ENCODE measurements at places on chromosomes 12 and 14.
A peak's percentile ranks its signal among the peaks of the same experiment; 100 is the strongest.

DNA sequence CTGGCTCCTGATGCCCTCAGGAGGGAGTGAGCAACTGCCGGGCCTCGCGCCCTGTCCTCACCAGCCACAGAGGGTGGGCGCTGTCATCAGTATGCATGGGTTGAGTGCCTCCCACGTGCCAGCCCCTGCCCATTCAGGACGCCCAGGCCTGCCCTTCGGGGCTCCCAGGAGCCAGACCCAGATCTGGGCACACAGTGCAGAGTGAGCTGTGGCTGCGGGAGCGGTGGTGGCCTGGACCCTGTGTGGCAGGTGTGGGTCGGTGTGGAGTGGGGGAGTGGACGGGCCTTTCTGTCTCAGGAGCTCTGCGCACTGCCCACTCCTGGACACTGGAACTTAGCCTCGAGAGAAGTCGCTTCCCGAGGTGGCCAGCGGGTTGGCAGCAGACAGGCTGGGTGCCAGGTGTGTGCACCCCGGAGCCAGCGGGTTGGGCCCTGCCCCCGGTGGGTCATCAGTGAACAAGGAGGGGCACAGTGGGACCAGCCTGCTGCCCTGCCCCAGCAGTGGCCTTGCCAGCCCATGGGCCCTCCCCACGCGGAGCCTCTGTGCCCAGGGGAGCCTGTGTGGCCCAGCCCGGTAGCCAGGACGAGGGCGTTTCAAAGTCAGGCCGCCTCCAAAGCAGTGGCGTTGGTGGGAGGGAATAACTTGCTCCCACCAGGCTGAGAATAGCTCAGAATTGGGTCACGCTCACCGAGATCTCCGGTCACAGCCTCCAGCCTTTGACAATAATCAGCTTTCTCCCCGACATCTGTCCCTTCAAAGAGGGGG lies 9.5 kb downstream of the TRMT61A start:
- DNase-seq = no peak

DNA sequence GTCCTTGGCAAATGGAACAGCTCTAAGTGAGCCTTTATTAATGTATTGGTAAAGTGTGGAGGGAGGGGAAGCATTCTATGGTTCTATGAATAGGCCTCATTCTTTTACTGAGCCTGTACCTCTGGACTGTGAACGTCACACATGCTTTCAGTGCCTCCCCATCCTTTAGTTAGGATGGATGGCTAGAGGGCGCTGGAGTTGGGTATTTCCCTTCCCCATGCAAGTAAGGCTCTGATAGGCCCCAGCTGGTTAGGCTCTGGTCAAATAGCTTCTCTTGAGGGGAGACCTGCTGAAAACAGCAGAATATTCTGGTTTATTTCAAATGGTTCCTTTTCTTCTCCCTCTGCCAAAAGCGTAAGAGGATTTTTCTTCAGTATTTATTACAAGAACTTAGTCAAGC lies 860.9 kb upstream of the MDGA2 start:
- no peak for DNase-seq

- DNase-seq = no peak
Observed at GRCh38 chr14:84749191-84749955, 780.6 kb upstream of the FLRT2 start.

- no peak for DNase-seq
Observed at GRCh38 chr14:86530457-86530856, 1000.5 kb downstream of the FLRT2 start.

GRCh38 chr12:75564852-75565251 lies 53.4 kb upstream of the KRR1 start:
- DNase-seq = no peak

- DNase-seq = no peak
Observed at GRCh38 chr14:92744198-92744597, 4.2 kb downstream of the LGMN start.

DNA sequence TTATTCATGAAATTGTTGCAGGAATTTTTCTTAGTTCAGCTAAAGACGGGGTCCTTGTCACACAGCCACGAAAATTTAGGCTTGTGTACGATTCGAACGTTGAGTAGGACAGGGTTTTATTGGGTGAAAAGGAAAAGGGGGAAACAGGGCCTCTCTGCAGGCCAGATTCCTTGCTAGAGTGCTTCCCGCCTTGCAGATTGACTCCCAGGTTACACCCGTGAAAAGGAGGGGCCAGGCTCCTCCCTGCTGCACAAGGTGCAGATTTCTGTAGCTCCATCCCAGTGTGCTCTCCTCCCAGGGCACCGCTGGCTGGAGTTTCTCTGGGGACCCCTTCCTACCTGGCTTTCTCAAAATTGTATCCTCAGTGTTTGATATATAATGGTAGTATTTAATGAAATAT lies 221.5 kb downstream of the ERC1 start:
- no peak for DNase-seq

- DNase-seq = no peak
Observed at GRCh38 chr12:122106843-122107242, 28.3 kb downstream of the MLXIP start.

- DNase-seq = peak; percentile 46
Observed at GRCh38 chr14:89607453-89607852, 190.4 kb upstream of the FOXN3 start.

DNA sequence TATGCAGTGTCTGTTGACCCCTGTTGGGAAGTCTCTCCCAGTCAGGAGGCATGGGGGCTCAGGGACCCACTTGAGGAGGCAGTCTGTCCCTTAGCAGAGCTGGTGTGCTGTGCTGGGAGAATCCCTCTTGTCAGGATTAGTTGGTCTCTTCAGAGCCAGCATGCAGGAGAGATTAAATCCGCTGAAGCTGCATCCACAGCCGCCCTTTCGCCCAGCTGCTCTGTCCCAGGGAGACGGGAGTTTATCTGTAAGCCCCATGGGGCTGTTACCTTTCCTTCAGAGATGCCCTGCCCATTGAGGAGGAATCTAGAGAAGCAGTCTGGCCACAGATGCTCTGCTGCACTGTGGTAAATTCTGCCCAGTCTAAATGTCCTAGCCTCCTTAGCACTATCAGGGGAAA lies 13.1 kb upstream of the KLRC1 start:
- no peak for DNase-seq

DNA sequence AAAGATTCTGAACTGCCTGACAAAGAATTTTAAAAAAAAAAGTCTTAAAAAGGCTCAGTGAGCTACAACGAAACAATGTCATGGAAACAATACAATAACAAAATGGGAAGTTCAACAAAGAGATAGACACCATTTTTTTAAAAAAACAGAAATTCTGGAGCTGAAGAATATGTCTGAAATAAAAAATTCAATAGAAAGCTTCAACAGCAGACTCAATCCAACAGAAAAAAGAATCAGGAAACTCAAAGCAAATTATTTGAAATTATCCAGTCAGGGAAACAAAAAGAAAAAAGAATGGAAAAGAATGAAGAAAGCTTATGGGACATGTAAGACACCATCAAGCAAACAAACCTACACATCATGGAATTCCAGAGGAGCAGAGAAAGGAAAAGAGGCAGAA lies 118.5 kb upstream of the LGR5 start:
- DNase-seq = no peak

DNA sequence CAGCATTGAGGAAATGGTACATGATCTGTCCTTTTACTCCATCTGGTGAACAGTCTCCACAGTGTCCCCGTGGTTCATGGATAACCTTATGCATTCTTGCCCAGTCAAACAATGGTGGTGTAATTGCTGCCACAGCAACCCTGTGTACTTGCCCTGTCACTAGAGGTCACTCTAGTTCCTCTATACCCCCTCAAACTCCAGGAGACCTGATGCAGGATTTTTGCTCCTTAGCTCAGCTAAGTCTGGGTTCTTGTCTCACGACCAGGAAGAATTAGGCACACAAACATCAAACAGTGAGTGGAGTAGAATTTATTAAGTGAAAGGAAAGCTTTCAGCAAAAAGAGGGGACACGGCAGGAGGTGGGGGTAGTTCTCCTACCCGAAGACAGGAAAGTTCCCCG lies 24.7 kb upstream of the EEA1 start:
- DNase-seq = no peak

- no peak for DNase-seq
Observed at GRCh38 chr14:38517426-38517825, 261.5 kb upstream of the CLEC14A start.

DNA sequence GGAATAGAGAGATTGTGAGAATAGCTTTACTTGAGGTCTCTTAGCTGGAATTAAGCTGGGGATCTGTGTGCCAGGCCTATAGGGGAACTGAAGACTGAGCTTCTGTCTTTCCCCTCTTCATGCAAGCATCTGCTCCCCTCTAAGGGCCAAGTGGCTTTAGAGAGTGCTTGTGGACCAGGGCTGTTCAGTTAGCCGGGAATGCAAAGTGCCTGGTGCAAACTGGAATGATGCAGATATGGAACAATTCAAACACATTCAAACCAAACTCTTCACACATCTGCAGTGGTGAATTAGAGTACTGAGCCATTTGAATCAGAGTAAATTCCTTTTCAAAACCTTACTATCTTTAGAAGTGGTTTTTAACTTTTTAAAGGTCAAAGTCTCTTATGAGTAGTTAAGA lies 99.0 kb downstream of the LIN7A start:
- no peak for DNase-seq

DNA sequence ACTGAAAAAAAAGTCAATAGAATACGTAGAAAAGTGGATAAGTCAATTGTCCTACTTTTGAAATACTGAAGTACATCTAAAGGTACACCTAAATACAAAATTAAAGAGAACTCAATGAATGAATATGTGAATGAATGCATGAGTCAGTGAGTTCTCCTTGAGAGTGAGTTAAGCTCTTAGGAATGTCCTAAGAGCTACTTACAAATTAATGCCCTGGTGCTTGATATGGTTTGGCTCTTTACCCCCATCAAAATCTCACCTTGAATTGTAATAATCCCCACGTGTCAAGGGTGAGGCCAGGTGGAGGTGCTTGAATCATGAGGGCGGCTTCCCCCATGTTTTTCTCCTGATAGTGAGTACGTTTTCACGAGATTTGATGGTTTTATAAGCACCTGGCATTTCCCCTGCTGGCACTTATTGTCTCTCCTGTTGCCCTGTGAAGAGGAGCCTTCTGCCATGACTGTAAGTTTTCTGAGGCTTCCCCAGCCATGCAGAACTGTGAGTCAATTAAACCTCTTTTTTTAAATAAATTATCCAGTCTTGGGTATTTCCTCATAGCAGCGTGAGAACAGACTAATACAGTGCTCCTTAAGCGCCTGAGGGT lies 192.2 kb upstream of the ARHGAP5 start:
- no peak for DNase-seq

- peak; percentile 56 for DNase-seq
Observed at GRCh38 chr14:20624495-20625070, 16.9 kb downstream of the OR6S1 start.

DNA sequence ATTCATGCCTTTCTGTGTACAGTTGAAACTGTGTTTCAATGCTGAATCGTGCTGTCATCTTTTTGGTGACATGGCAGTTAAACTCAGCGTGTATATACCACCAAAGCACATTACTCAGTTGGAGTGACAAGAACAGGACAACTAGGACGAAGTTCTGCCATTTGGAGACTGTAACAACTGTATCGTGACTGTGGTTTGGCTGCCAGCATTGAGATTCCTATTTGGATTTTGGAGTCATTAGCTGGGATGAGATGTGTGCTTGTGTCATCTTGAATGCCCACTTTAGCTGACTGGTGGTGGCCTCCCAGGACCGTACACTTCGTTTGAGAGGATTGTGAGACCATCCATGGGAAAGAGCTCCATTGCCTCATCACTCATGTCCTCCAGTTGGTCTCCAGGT lies 42.9 kb downstream of the FBXL14 start:
- DNase-seq = no peak

DNA sequence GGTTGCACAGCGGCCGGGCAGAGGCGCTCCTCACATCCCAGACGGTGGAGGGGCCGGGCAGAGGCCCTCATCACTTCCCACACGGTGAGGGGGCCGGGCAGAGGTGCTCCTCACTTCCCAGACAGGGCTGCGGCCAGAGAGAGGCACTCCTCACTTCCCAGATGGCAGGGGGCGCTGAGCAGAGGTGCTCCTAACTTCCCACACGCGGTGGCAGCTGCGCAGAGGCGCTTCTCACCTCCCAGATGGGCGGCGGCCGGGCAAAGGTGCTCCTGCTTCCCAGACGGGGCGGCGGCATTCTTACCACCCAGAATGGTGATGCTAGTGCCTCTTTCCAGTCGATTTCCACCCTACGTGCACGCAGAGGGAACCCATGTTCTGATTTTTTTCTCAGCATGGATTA lies 304.4 kb downstream of the RGS6 start:
- DNase-seq = no peak

DNA sequence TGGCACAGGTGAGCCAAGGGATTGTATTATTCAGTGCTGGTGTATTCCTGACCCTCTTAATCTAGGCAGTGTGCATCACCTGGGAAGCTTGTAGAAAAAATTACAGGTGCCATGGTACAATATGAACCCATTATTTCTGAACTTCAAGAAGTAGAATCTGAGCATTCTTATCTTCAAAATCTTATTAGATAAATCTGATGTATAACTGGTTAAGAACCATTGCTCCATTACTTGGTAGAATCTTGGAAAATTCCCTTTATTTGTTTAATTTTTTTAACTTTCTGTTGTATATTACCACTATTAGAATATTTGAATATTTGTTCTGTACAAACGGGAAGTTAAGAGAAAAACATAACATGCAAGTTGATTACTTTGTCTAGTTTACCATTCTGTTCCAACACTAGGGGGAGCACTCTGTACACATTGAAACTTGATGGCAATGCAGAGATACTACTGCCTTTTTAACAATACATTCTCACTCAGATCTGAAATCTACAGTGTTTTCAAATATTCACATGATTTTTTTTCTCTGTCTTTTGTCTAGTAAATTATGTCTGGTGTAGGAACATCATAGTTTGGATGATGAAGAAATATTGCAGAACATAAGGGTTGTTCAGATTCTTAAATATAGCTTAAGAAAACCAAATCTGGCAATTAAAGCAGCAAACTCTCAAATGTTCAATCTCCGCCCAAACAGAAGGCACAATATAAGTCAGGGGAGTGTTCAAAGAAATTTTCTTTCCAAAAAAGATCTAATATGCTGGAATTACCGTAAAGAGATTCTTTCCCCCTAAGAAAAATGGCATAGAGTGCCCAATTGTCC lies 196.6 kb downstream of the PCNX1 start:
- peak; percentile 72 for DNase-seq

GRCh38 chr14:99635116-99635515 lies 9.8 kb upstream of the HHIPL1 start:
- DNase-seq = no peak

DNA sequence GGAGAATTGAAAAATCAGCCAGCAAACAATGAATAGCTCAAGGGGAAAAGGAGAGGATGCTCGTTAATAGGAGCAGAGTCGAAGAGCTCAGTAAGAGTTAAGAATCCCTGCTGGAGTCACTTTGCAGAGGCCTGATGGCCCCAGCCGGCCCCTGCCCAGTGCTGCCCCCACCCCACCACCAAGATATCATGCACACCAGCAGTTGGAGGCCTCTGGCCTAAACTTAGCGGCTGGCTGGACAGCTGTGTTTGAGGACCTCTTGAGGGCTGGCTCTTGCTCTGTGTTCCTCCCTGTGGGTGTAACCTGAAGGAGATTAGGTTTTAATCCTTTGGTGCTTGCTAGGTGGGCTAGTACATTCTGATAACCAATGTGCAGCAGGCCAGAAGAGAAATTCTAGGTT lies 142.0 kb downstream of the PLXNC1 start:
- no peak for DNase-seq

DNA sequence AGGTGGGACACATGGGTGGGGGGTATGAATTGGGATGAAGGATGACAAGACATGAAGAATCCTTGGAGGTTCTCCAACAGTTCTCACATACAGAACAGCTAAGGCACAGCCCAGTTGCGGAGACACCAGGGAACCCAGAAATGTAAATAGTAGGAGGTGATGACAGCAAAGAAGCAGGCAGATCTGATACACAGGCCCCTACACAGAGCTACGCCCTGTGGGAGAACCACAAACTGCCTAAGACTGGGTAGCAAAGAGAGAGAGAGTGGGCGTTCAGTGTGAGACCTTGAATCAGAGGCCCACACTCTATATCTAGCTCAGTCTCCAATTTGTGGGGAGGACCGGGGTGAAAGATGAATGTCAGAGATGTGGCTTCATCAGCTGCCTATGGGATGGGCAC lies 9.5 kb upstream of the NUMB start:
- DNase-seq = no peak

Measured in AG08395 (cell line).